ENCODE measurements at places on chromosomes 12 and 14.

- no peak for DNase-seq
Measured at GRCh38 chr12:25681580-25681979, 128.5 kb upstream of the LMNTD1 start.

GRCh38 chr12:43805149-43805859 lies 813 bp downstream of the TWF1 start:
- DNase-seq, result no peak

- no peak for DNase-seq
Measured at GRCh38 chr12:51087818-51088217, 4.4 kb upstream of the CSRNP2 start.

DNA sequence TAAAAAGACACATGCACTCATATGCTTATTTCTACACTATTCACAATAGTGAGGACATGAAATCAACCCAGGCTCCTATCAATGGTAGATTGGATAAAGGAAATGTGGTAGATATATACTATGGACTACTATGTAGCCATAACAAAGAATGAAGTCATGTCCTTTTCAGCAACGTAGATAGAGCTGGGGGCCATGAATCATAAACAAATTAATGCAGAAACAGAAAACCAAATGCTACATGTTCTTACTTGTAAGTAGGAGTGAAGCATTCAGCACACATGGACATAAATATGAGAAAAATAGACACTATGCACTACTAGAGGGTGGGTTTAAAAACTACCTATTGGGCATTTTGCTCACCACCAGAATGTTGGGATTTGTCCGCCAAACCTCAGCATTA lies 278.0 kb upstream of the MIS18BP1 start:
- no peak for DNase-seq

DNA sequence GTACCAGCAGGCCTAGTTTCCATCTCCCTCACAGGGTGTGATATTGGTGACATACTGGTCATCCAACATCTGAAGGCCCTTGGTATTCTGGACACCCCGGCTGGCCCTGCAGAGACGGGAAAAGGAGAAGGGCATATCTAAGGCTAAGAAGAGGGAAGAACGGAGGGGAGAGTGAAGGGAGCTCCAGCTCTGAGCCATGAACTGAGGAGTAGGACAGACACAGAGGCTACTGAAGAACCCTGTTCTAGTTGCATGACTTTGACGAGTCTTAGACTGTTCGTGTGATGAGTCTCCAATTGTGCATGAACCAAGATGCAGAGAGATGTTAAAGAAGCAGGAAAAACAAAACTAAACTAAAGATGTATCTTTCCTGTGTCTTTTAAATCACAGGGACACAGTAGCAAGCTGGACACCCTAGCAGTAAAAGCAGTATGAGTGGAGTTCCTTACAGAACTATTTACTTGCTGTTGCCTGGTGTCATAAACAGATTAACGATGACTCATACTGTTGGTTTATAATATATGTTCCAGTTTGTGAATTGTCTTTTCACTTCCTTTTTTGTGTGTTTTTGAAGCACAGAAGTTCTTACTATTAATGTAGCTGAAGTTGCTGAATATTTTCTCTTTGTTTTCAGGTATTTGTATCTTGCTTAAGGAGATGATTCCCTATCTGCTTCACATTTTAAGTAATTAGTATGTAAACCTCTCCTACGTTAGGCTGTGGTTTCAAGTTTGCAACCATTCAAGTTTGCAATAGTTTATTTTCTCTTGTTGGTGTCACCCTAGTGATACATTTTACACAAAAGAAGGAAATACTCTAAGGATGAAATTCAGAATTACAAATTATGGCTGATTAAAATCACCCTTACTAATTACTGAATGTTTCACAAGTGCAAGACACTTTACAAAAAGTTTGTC lies 15.7 kb downstream of the FAR2 start:
- peak; percentile 30 for DNase-seq

DNA sequence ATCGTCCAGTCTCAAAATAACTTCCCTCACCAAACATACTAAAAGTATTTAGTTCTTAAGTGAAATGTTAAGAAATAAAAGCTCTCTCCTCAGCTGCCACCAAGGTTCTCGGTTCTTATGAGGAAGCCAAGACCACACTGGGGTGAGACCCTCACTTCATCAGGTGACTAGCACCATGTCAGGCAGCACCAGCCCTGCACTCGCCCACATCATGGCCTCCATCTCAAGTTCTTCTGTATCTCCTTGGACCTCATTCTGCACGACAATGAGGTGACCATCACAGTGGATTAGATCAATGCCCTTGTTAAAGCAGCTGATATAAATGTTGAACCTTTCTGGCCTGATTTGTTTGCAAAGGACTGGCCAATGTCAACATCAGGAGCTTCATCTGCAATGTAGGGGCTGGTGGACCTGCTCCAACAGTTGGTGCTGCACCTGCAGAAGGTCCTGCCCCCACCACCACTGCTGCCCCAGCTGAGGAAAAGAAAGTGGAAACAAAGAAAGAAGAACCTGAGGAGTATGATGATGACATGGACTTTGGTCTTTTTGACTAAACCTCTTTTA lies 12.4 kb downstream of the SEC23A start:
- no peak for DNase-seq

DNA sequence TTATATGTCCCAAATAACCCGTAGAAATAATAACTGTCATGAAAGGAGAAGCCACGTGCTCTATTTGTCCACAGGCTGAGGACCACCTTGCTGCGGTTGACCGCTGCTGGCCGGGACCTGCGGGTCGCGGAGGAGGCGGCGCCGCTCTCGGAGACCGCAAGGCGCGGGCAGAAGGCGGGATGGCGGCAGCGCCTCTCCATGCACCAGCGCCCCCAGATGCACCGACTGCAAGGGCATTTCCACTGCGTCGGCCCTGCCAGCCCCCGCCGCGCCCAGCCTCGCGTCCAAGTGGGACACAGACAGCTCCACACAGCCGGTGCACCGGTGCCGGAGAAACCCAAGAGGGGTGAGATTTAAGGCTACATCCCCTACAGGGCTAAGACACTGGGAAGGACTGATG lies 21.0 kb downstream of the RPGRIP1 start:
- DNase-seq, result peak; percentile 41

- DNase-seq, result peak; percentile 39
Measured at GRCh38 chr14:34874386-34875030, 652 bp downstream of the BAZ1A start.

GRCh38 chr12:50069069-50069468 lies 11.7 kb downstream of the ASIC1 start:
- no peak for DNase-seq

DNA sequence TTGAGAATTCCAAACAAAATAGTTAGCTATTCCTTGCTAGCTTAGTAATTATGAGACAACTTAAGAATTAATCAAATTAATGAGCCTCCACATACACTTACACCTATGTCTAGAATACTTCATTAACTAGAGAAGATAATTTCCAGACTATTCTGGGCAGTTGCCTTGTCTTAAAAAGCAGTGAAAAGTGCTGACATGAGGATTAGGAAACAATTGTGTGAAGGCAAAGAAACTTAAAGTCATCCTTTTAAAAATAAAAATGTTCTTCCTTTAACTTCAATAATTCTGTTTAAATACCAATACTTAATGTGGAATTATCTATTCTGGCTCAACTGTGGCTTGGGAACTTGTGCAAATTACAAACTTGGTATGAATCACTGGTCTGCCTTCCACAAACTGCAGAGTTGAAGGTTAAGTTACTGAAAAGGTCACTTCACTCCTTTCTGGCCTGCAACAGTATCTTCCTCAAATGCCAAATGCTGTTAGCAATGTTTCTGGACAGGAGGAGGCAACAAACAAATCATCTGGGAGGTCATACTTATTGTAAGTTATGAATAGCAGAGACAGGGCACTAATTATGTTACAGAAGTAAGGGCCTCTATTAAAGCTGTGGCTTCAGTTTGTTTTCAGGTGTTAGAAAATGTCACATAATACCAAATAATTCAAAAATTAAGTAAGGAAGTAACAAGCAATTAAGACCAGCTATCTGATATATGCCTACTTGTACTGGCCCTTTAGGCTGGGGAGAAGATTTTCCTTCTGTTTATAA lies 19.2 kb downstream of the PPTC7 start:
- no peak for DNase-seq

- no peak for DNase-seq
Measured at GRCh38 chr14:100669468-100669867, 57.2 kb upstream of the DLK1 start.

GRCh38 chr12:112217647-112218046 lies 92.3 kb downstream of the TRAFD1 start:
- no peak for DNase-seq

DNA sequence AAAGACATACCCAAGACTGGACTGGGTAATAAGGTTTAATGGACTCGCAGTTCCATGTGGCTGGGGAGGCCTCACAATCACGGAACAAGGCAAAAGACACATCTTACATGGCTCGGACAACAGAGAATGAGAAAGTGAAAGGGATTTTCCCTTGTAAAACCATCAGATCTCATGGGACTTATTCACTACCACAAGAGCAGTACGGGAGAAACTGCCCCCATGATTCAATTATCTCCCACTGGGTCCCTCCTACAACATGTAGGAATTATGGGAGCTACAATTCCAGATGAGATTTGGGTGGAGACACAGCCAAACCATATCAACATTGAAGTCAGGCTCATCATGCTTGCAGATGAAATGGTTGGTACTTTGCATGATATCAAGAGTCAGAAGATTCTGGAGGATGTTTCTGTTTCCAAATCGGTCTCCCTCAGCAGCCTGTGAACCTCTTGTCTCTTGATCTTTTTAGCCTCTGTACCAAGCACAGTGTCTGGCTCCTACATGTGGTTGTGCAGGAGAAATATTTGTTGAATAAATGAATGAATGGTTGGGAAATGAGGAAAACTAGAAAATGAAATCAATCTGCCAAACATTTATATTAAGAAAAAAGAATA lies 98.6 kb downstream of the VRK1 start:
- DNase-seq, result no peak

DNA sequence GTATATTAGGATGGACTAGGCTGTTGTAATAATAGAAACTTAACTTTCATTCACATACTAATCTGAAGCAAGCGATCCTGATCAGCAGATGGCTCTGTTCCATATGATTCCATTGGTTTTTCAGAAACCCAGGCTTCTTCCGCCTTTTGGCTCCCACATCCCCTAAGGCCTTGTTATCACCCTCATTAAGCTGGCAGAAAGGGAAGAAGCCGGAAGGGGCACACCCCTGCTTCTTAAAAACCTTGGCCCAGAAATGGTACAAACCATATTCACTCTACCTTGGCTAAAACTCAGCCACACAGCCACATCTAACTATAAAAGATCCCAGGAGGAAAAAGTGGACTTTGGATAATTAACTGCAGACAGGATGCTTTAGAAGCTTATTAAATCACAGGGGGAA lies 329.2 kb downstream of the PCNX1 start:
- no peak for DNase-seq

DNA sequence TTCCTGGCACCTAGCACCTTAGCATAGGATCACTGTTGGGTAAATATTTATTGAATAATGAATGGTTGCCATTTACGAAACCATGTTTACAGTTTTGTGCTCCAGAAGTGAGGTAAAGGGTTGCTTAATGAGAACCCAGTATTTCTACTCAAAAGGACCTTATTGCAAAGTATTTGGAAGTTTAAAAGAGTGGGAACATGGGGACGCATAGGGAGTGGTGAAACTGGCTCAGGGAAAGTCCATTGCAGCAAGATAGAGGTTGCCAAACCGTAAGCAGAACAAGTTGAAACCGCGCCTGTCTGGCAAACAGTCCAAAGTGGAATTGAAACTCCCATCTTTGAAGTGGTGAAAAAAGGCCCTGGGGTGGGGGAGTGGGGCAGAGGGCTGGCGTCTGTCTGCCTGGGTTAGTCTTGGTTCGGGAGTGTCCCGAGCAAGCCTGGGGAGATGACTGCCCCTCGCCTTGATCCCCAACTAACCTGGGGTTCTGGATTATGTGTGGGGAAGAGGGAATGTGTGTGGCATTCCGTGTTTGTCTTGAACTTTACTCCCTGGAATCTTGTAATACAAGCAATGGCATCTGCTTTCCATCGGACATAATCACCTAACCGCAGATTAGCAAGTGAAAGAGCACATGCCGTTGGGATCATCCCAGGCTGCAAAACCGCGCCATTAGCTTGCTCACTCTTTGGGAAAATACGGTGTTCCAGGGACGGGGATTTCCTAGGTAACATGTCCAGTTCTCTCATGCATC lies 7.2 kb downstream of the ALDH2 start:
- DNase-seq, result no peak

GRCh38 chr12:5716201-5716600 lies 228.9 kb downstream of the ANO2 start:
- no peak for DNase-seq

GRCh38 chr14:34496679-34497513 lies 34.9 kb upstream of the SPTSSA start:
- no peak for DNase-seq

DNA sequence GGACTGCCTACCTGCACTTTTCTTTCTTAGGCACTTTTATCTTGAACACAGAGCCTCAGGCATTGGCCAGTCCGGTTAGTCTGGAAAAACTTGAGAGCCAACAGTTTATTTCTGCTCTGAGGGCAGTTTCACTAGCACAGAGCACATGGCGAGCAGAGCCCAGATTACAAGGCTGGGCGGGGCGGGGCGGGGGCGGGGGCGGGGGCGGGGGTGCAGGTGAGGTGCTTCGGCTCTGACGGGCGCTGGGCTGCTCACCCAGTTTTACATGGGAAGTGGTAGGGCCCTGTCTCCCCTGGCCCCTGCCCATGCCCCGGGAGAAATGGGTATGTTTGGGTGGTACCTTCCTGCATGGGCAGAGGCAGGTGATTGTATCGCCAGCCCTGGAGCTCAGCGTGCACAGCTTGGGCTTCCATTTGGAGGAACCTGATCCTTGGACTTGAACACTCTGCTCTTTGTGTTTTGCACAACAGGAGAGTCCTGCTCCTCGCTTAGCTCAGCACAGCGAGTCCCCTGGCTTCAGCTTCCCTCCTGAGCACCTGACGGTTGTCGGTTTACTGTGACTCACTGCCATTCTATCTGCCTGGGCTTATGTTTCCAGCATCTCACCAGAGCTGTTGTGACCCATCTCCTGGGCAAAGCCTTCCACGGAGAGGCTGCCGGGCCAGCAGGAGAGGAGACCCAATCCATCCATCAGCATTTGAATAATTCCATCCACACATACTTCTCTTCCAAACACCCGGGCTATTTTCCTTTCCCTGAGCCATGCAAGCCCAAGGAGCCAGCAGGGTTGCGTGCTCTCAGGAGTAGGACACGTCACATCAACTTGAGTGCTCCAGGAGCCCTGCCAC lies 108.5 kb downstream of the ARF6 start:
- peak; percentile 45 for DNase-seq

DNA sequence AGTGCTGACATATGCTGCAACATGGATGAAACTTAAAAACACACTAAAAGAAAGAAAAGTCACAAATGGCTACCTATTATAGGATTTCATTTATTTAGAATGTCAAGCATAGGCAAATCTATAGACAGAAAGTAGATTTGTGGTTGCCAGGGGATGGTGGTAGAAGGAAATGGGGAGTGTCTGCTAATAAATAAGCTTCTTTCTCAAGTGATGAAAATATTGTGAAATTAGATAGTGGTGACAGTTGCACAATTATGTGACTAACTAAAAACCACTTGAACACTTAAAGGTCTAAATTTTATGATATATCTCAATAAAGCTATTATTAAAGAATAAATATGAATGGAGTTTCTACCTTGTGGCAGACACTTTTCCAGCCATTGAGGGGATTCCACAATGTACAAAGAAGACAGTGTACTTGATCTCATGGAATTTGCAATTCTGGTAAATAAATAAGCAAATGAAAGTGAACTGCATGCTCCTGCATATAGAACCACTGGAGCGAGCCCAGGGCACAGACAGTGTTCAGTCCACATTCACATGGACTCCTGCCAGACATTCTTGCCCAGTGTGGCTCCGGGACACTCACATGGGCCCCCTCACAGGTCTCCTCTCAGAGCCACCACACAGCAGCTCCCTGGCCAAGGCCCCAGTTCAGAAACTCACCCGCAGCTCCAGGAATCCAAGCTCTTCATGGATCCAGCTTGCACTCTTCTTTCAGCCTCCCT lies 107.1 kb upstream of the ARID2 start:
- no peak for DNase-seq
